Chondrocyte (in vitro differentiated cells): ENCODE measurements at places on chromosomes 13 and 19. TPM values are rescaled to one million over a fixed set of nuclear protein-coding genes. Genes with fewer than 3 reads are reported as not detected.
A peak's percentile ranks its signal among the peaks of the same experiment; 100 is the strongest.

KIR2DL4 gene
- not detected in 3 replicates for total RNA-seq

- H3K27me3 ChIP-seq, result no peaks in the 10 kb centered on the region
- no peak overlapping the region for H3K27ac ChIP-seq
- H3K4me1 ChIP-seq, result no peaks in the 10 kb centered on the region
- no peaks in the 10 kb centered on the region for H3K36me3 ChIP-seq
- DNase-seq, result no peak
These were observed 470 bp downstream of the ZNF835 start for GRCh38 chr19:56670961-56671612.

GRCh38 chr19:400976-401865 is 7.7 kb downstream of the C2CD4C start:
- DNase-seq, result peak; percentile 80
- no peak overlapping the region for H3K27ac ChIP-seq
- no peaks in the 10 kb centered on the region for H3K36me3 ChIP-seq
- H3K4me1 ChIP-seq, result no peaks in the 10 kb centered on the region
- peaks cover 11% of the 10 kb centered on the region for H3K27me3 ChIP-seq

DNA sequence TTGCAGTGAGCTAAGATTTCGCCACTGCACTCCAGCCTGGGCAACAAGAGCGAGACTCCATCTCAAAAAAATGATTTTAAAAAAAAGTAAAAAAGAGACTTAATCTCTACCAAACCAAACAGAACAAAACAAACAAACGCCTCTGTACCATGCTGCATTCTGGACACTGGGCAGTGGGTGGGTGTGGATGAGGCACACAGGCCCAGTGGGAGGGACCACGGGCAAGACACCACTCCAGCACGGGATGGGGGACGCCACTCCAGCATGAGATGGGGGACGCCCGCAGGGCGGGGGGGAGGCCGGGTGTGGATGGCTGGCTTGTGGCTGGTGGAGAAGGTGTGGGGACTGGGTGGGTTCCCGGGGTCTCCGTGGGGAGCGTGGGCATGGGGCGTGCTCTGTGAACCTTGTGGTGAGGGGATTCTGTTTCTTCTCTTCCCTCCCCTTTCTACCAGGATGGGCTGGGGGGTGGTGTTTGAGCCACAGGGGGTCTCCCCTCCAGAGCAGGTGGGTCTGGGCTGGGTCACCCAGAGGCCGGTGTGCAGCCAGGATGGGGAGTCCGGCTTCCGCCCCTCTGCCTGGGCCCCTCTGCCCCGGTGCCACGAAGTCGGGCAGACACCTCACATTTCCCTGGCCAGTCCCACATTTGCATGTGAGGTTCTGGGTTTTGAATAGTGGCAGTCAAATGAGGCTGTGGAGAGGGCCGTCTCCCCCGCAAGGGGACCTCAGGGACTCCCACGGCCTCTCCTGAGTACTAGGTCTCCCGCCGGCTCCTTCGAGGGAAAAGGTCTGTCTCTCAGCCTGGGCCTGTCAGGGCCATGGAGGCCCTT is 23.9 kb upstream of the MATK start:
- no peak overlapping the region for H3K27ac ChIP-seq
- no peak for DNase-seq

KLK13 gene
- total RNA-seq, result not detected in 3 replicates

DNA sequence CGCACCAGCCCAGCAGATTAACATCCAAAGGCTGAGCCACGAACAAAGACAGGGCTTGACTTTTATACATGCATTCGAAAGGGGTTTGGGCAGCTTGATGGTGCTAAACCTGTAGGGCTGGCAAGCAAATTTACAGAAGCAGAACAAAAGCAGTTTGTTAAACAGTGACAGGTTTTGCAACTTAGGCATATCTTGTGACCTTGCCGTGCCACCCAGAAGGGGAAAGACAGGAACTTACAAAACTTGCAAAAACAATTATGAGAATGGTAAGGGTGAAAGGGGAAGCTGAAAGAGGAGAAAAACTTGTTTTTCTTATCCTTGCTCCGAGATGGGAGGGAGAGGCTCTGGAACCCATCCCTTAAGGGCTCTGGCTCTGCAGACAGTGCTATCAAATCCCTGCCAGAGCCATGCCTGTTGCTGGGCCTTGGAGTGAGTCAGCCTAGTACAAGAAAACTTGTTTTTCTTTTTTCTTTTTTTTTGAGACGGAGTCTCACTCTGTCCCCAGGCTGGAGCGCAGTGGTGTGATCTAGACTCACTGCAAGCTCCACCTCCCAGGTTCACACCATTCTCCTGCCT is 1325.2 kb upstream of the PRR20A start:
- no peak overlapping the region for H3K27ac ChIP-seq
- no peak overlapping the region for H3K4me3 ChIP-seq
- no peaks in the 10 kb centered on the region for H3K4me1 ChIP-seq
- no peaks in the 10 kb centered on the region for H3K36me3 ChIP-seq

DNA sequence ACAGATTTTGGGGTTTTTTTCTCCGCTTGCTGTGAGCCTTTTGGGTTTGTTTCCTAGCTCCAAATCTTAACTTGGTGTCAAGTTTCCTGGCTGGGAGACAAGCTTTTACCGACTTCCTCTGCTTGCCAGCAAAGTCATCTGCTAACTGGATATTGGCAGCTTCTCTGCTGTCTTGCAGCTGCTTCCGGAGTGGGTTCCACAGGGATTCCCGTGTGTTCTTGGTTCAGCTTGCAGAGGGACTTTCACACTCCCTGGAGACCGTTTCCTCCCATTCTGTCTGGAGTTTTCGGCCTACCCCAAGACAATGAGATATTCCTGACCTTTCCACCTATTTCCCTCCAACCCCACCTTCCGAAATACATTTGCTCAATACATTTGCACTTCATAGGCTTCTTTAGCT is 2.2 kb upstream of the COLGALT1 start:
- H3K27ac ChIP-seq, result peak overlapping the region; percentile 92
- H3K4me1 ChIP-seq, result peaks cover 22% of the 10 kb centered on the region
- no peaks in the 10 kb centered on the region for H3K36me3 ChIP-seq

CGB7 gene
- total RNA-seq, result 0.52 to 0.85 TPM in 2 of 3 replicates, not detected in the other

KCNJ14 gene
- 0.90 to 1.1 TPM (median 0.95 TPM) in 3 replicates for total RNA-seq

GRCh38 chr19:55407800-55408532 is 378 bp upstream of the UBE2S start:
- H3K27me3 ChIP-seq, result no peaks in the 10 kb centered on the region
- peak overlapping the region; percentile 98 for H3K27ac ChIP-seq
- H3K4me1 ChIP-seq, result peaks cover 29% of the 10 kb centered on the region
- DNase-seq, result peak; percentile 99
- H3K36me3 ChIP-seq, result peaks cover 23% of the 10 kb centered on the region

DNA sequence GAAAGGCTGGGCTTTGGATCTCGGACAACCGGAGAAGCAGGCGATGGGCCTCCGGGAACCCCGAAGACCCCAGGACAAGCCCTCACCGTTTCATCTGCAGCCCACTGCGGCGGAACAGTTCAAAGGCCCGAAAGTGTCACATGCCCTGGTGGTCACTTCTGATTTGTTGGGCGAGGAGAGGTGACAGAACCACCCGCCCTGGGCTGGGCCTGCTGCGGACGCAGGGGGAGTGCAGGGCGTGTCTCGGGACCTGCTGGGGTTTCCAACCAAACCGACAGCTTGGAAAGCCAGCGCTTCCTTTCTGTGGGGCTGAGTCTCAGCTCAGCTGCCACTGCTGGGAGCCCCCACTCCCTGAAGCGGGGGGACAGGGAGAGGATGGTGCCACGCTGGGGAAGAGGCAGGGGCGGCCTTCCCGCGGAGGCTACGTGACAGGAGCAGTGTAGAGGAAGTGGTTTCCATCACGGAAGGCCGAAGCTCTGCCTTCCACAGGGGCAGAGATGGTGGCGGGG is 22.8 kb upstream of the ZBTB7A start:
- peaks cover 3% of the 10 kb centered on the region for H3K4me1 ChIP-seq
- no peaks in the 10 kb centered on the region for H3K27me3 ChIP-seq
- H3K27ac ChIP-seq, result no peak overlapping the region
- H3K36me3 ChIP-seq, result peaks cover 8% of the 10 kb centered on the region

ACP7 gene
- total RNA-seq, result not detected in 3 replicates

SELENOV gene
- total RNA-seq, result not detected in 3 replicates

DNA sequence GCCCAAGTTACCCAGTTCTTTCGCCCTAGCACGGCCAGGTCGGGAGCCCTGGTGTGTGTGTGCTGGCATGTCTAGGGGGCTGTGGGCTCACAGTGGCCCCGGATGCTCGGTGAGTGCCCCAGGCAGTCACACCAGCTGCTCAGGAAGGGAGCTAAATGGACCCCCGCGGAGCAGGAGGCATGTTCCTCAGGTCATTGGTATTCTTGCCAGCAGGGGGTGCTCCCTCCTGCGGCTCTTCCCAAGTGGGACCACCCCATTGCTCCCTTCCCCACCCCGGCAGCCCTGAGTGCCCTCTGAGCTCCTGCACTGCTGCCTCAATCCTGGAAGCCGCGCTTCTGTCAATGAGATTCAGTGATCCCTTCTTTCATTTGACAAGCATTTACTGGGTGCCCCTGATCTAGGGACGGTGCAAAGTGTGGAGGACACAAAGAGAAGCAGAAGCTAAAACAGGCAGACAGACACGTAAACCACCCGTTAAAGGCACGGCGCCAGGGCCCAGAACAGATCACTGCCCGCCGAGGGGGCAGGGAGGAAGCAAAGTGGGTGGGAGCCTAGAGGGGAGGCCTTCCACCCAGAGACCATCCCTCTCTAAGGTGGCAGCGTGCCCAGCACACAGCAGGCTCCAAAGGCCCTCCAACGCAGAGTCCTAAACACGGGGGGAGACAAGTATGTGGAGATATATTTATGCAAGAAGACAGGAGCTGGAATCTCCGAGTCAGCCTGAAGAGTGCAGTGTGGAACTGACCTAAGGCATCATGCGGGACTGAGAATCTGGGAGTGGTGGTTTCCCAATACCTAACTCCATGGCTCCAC is 5.2 kb upstream of the ADPRHL1 start:
- H3K36me3 ChIP-seq, result peaks cover 16% of the 10 kb centered on the region
- H3K4me3 ChIP-seq, result no peak overlapping the region
- no peak overlapping the region for H3K27ac ChIP-seq
- no peaks in the 10 kb centered on the region for H3K27me3 ChIP-seq
- H3K4me1 ChIP-seq, result peaks cover 9% of the 10 kb centered on the region

CYP4F22 gene
- not detected in 3 replicates for total RNA-seq

DNA sequence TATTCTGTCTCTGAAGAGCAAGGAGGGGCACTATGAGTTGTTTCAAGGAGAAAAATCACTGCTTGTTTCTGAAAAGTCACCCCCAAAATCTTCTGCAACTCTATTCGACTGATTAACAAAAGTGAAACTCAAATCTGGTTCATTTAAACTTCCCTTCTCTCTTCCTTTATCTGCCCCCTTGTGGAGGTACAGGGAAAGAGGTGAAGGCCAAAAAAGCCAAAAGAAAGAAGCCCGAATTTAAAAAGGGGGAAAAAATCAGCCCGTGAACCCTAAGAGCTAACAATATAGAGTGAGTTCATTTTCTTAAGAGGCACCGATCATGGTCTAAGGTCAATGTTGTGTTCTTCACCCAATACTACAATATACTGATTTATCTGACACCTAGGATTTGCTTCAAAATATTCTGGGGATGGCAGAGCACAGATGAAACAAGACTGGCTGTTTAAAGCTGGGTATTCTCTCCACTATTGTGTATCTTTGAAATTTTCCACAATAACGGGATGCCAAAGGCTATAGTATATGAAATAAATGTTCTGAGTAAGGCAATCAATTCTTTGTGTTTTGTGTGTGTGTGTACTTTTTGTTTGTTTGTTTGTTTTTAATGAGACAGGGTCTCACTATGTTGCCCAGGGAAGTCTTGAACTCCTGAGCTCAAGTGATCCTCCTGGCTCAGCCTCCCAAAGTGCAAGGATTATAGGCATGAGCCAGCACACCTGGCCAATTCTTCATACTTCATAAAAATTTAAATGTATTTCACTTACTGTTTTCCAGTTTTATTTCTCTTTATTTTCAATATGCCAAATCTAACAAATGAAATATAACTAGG is 55.0 kb upstream of the EEF1AKMT1 start:
- H3K27me3 ChIP-seq, result no peaks in the 10 kb centered on the region
- H3K4me3 ChIP-seq, result peak overlapping the region; percentile 54
- no peak for DNase-seq
- H3K4me1 ChIP-seq, result peaks cover 50% of the 10 kb centered on the region

DNA sequence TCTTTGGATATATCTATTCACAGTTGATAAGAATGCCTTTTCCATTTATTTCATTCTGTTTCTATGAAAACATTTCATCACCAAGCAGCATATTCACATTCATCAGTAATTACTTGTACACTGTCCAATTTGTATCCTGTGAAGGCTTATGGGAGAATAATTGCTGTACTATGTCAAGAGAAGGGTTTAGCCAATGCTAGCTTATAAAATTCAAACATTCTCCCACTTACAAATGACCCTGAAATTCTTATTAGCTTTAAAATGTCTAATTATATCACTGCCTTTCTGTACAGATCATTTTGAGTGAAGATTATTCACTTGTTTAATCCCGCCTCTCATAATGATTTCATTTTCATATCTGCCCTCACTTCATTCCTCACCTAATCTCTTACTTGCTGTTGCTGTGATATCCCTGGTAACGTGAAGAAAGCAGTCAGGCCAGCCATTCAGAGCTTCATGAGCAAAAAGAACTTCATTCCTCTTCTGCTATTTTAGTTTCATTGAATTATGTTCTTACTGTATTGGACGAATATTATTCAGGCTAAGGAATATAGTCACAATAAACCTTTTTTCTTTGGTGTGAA is 778.7 kb downstream of the OLFM4 start:
- DNase-seq, result no peak
- H3K4me1 ChIP-seq, result no peaks in the 10 kb centered on the region
- no peaks in the 10 kb centered on the region for H3K36me3 ChIP-seq

PINLYP gene
- total RNA-seq, result 0.51 to 2.3 TPM (median 1.6 TPM) in 3 replicates

DNA sequence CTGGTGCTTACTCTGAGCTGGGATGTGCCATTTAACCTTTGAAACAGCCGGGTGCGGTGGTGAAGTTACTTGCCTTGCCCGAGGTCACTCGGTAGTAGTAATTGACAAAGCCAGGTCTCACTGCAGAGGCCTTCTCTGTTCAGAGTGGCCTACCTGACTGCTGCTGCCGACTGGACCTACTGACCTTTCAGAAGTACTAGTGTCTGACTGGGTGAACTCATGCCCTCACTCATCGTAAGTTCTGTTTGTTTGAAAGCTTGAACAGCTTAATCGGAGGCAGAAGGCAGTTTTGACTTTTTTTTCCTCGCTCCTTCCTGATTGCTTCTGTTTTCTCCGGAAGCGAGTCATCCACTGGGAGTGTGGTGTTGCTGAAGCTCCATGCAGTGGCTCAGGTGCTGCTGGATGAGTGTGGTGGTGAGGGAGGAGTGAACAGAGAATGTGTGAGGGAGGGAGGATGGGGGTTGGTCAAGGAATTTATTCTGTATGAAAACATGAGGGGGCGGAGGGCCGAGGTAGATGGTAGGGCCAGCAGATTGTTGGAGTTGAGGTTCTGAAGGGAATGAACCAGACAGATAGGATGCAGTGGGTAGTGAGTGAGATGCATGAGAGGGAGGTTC is 2.7 kb downstream of the SPINT2 start:
- no peak overlapping the region for H3K4me3 ChIP-seq
- H3K27me3 ChIP-seq, result no peaks in the 10 kb centered on the region
- H3K4me1 ChIP-seq, result peaks cover 57% of the 10 kb centered on the region
- DNase-seq, result no peak
- no peaks in the 10 kb centered on the region for H3K36me3 ChIP-seq
- H3K27ac ChIP-seq, result peak overlapping the region; percentile 82

DNA sequence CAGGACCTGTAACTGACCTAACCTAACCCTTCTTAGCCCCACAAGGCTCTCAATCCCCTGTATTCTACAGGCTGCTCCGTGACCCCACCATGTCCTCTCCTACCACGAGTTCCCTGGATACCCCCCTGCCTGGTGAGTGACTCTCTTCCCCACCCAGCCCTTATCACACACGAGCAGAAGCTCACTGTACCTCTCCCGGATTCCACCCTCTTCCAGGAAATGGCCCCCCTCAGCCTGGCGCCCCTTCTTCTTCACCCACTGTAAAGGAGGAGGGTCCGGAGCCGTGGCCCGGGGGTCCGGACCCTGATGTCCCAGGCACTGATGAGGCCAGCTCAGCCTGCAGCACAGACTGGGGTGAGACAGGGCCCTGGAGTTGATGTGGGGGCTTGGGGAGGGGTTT is 1.3 kb downstream of the NR1H2 start:
- DNase-seq, result no peak
- peaks cover 10% of the 10 kb centered on the region for H3K36me3 ChIP-seq
- no peak overlapping the region for H3K27ac ChIP-seq
- H3K4me1 ChIP-seq, result peaks cover 7% of the 10 kb centered on the region
- no peaks in the 10 kb centered on the region for H3K27me3 ChIP-seq
